Renal pelvis (tissue), 12 donors: ENCODE measurements at places on chromosomes 13 and 19. TPM values are rescaled to one million over a fixed set of nuclear protein-coding genes. Genes with fewer than 3 reads are reported as not detected.

DNA sequence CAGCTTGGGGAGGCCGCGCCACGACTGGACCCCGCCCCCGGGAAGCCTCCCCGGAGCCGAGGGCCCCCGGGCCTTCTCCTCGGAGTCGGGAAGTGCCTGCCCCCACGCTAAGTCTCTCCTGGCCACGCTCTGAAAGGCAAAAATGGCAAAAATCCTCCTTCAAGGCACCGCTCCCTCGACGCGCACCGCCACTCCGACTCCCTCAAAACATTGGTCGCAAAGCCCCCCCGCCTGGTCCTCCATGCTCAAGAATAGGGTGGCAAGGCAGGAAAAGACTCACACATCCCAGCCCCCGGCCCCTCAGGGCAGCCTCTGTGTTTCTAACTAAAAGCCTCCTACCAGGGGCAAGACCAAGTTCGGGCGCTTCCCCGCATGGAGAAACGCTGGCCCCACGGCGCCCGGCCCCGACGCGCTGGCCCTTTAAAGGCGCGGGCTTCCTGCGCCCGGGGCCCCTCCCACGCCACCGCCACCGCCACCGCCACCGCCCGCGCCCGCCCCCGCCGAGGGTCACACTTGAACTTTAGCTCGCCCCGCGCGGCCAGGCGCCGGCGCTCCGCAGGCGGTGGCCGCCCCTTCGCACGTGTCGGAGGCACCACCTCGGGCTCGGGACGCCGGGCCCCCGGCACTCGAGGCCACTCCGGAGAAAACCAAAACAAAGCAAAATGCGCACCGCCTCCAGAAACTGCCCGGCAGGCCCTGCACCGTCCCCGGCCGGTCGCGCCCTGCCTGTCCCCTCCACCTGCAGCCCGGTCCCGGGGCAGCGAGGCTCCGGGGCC is 1.9 kb downstream of the FOXO1 start:
- DNase-seq, result no peak

GRCh38 chr13:25295701-25296100 is 5.7 kb upstream of the NUP58 start:
- no peak for DNase-seq

DNA sequence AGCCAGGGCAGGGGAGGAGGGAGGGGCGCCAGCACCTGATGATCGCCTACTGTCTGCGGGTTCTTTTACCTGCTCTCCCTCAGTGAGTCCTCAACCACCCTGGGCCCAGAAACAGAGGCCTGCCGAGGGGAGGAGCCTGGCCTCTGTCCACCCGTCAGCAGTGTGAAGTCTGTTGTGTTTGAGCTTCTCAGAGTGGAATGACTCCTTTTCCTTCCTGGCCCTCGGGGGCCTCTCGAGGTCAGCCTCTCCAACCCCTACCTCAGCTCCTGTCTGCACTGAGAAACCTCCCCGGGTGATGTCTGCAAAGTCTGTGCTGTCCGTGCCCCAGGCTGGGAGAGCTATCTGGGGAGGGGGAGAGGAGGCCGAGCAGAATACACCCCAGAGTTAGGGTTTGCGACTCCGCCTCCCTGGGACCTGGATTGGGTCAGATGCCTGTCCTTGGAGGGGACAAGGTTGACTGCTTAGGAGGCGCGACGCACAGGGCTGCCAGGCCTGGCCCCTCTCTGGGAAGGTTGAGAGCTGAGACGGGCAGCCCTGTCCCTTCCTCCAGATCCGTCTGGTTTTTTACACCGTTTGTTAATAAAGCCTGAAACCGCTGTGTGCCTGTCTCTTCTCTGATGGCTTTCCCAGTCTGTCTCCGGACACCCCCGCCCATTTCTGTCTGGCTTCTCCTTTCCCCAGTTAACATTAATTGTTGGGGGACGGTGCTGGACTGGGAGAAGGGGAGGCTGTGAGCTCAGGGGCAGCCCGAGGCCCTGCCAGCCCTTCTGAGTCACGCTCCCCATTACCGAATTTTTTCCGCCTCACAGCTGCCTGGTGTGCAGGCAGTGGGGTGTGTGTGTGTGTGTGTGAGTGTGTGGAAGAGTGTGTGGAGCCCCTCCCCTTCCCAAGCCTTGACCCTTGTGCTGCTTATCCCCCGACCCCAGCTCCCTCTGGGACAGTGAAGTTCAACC is 989 bp upstream of the SSC5D start:
- DNase-seq, result no peak

- DNase-seq, result no peak
Observed at GRCh38 chr19:43820884-43821215, 6.3 kb upstream of the ZNF283 start.

GRCh38 chr19:6376512-6377190 is 918 bp upstream of the PSPN start:
- no peak for DNase-seq

GRCh38 chr13:44470638-44471562 is 97.3 kb downstream of the SERP2 start:
- DNase-seq, result peak; percentile 62

GRCh38 chr13:23159760-23160637 is 20.8 kb upstream of the SGCG start:
- peak; percentile 59 for DNase-seq

DNA sequence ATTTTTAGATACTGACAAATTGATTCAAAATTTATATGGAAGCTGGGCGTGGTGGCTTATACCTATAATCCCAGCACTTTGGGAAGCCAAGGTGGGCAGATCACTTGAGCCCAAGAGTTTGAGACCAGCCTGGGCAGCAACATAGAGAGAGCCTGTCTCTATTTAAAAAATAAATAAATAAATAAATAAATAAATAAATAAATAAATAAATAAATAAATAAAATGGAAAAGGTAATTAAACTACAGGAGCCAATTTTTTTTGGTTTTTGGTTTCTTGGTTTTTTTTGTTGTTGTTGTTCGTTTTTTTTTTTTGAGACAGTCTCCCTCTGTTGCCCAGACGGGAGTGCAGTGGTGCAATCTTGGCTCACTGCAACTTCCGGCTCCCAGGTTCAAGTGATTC is 29.4 kb upstream of the TRIM13 start:
- no peak for DNase-seq

- peak; percentile 8 for DNase-seq
Observed at GRCh38 chr13:100714478-100714877, 39.9 kb upstream of the TMTC4 start.

Gene SIGLECL1
- polyA plus RNA-seq, result not detected

Gene ZNF415
- polyA plus RNA-seq, result 24.5 TPM

Gene C19orf85
- polyA plus RNA-seq, result not detected

Gene RUBCNL
- polyA plus RNA-seq, result 2.3 TPM

Gene GAPDHS
- polyA plus RNA-seq, result not detected

Gene IGSF23
- 1.3 TPM for polyA plus RNA-seq
